ENCODE measurements at places on chromosomes 7 and 10. TPM values are rescaled to one million over a fixed set of nuclear protein-coding genes. Genes with fewer than 3 reads are reported as not detected.

Gene CALCR
- not detected for total RNA-seq

Gene TFR2
- total RNA-seq = not detected

Gene SNX10
- 1.9 TPM for total RNA-seq

Gene KEL
- not detected for total RNA-seq

Gene TRPV5
- total RNA-seq = not detected

Gene KLHL7
- 35.0 TPM for total RNA-seq

Gene GIMAP6
- total RNA-seq = 45.9 TPM

Gene ANKRD61
- total RNA-seq = not detected

Gene DTX2
- 21.6 TPM for total RNA-seq

Gene SLC25A13
- 8.6 TPM for total RNA-seq

Gene ITPRIP
- 40.1 TPM for total RNA-seq

Gene TMEM184A
- total RNA-seq = 0.23 TPM

Gene SLC18A3
- total RNA-seq = 1.7 TPM

Gene ACHE
- total RNA-seq = 3.2 TPM
